ENCODE measurements at places on chromosomes 13 and 19.

GRCh38 chr13:29454931-29455481 is 140.5 kb downstream of the SLC7A1 start:
- DNase-seq = no peak

- DNase-seq = no peak
These were observed 836.1 kb upstream of the PCDH20 start for GRCh38 chr13:62251734-62252133.

- no peak for DNase-seq
These were observed 9.3 kb downstream of the MAP3K10 start for GRCh38 chr19:40200341-40201099.

- no peak for DNase-seq
These were observed 993.9 kb downstream of the EFNB2 start for GRCh38 chr13:105541565-105541964.

DNA sequence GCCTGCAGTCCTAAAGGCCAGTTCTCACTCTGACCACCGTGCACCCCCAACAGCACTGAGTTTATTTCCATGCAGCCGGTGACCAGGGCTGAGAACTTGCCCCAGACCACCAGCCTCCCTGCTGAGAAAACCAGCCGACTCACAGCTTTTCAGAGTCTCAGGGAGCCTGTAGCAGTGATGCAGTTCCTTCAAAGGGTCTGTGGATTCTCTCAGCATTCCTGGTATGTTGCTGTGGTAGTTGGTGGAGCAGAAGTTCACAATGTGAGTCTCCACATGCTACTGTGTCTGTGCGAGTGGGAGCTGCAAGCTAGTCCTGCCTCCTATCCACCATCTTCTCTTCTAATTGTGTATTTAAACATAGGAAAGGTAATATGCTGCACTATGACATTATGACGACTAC is 254.9 kb upstream of the KLF12 start:
- no peak for DNase-seq

- no peak for DNase-seq
These were observed 20.1 kb upstream of the ESD start for GRCh38 chr13:46817095-46817494.

GRCh38 chr13:110590577-110590976 is 24.8 kb upstream of the NAXD start:
- no peak for DNase-seq

GRCh38 chr19:28543244-28543776 is 669.6 kb downstream of the UQCRFS1 start:
- no peak for DNase-seq

DNA sequence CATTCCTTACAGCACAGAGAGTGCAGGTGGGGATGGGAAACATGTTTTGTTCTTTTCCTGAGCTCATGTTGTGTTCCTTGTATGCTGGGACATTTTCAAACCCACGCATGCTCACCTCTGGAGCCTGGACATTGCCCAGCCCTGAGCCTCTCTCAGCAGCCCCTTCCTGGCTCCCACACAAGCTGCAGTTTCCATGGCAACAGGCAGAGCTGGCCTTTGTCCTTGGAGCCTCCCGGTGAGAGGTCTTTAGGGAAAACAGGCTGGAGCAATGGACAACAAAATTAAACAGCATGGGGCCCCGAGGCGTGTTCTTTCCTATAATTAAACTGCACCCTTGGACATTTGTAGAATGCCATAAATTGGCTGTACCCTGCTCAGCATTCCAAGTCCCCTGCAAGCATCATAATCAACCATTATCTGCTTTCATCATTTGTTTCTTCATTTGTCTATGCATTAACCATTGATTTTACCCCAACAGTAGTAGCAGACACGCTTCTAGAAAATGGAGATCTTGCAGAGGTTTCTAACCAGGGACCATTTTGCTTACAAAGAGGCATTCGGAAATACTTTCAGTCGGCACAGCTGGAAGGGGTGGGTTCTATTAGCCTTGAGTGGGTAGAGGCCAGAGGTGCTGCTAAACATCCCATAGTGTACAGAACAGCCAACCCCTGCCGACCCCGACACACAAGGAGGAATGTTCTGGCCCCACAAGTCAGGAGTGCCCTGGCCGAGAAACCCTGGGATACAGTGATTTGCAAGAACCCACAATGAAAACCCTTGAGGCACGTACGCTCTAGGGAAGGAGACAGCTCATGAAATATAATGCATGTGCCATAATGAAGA is 133.4 kb upstream of the PEG3 start:
- DNase-seq = no peak

GRCh38 chr19:41530761-41531301 is 45.1 kb upstream of the CEACAM21 start:
- no peak for DNase-seq

DNA sequence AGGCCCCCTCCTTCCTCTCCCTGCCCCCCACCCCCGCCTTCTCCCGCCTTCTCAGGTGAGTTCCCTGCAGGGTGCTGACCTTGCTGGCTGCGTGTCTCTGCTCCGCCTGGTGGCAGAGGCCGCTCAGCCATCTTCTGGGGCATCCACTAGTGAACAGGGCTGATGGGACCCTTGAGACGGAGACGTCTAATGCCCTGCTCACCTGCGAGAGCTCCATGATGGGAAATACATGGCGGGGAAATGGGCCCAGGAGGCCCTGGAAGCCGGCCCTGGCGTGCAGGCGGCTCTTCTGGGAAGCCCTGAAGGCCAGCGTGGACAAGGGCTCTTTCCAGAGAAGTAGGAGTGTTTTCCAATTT is 15.2 kb upstream of the F7 start:
- no peak for DNase-seq
